ENCODE measurements at places on chromosomes 6 and 20.
A peak's percentile ranks its signal among the peaks of the same experiment; 100 is the strongest.

DNA sequence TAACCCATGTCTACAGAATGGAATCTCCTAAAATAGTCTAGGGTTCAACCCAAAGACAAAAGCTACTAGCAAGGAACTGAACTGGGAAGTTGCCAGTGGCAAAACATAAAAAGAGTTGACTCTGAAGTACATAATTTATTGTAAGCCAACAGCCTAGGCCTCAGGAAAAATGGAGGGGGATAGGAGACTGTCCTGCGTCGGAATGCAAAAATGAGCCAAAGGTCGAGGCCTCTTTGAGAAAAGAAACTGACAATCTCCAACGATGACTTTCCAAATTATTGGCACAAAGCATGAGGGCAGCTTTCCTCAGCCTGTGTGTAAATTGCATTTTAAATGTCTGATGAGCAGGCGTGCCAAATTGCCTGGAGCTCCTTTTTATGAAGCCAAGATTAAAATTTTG, 2.1 kb downstream of the COL12A1 start:
- no peak for DNase-seq

GRCh38 chr20:47950913-47951283, 165.6 kb upstream of the SULF2 start:
- no peak for DNase-seq

DNA sequence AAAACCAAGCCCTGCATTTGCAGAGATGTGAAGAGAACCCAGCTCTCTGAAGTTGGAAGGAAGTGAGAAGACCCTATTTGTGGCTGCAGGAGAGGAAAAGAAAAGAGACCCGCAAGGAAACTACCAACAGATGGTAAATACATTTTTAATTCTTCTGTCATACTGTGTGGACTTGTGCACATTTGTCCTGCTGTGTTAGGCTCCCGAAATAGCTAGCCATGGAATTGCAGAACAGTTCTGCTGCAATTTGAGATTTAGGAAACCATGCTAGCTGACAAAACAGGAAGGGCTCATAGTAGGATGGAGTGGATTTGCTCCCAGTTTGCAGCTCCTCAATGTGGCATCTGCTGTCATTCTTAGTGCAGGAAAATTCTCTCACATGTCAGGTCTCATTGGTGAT, 12.1 kb upstream of the ATXN1 start:
- DNase-seq: no peak

GRCh38 chr6:5592886-5593519, 331.7 kb downstream of the FARS2 start:
- DNase-seq: no peak

GRCh38 chr6:21393441-21394165, 199.9 kb upstream of the SOX4 start:
- DNase-seq: no peak

- DNase-seq: no peak
These were observed 75.2 kb upstream of the MYL9 start for GRCh38 chr20:36466089-36466488.

DNA sequence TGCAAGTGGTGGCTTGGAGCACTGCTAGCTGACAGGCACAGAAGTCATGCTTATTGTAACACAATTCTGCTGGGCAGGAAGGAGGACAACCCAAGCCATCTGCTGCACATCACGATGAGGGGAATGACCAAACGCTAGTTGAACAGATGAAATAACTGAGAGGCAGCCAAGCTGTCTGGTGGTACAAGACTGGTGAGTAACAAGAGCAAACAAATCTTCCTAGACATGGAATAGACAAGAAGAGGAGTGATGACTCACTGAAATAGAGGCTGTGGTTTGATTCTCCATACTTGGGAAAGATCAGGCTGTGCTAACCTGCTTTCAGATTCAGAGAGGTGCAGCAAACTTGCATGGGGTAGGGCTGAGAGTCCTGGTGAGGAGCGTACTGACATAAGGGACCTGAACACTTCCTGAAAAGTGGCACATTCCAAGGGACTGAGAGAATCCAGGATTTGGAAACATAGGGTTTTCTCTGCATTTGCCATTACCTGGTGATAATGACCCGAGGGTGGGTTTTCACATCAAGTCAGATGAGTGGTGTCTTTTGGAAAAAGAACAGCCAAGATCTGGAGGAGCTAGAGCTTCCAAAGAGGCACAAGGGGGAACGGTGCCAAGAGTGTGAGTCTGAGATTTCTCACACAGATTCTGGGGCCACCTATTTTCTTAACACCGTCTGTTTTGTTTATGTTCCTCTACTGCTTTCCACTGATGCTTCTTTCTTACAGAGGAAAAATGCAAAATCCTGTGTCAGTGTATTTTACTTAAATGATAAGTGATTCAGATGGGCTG, 60.0 kb downstream of the PRL start:
- DNase-seq: peak; percentile 99

GRCh38 chr20:43458422-43458924, 777 bp downstream of the SRSF6 start:
- no peak for DNase-seq

DNA sequence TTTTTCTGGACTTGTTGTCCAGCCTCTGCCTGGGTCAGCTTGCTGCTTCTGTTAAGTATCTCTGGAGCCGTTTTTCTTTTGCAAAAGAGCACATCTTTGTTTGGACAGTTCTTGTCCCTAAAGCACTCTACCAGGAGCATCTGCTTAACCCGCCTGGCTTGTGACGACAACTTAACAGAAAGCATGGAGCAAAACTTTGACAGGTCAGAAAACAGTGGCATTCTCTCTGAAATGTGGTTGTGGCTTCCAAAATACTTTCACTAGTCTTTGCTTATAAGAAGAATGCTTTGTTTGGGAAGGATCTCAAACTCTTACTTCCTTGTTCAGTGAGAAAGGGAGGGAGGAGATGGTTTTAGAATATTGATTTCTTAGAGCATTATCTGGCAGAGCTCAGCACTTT, 47.6 kb downstream of the CD109 start:
- DNase-seq: no peak

GRCh38 chr6:114419175-114419574, 76.4 kb upstream of the HS3ST5 start:
- no peak for DNase-seq

DNA sequence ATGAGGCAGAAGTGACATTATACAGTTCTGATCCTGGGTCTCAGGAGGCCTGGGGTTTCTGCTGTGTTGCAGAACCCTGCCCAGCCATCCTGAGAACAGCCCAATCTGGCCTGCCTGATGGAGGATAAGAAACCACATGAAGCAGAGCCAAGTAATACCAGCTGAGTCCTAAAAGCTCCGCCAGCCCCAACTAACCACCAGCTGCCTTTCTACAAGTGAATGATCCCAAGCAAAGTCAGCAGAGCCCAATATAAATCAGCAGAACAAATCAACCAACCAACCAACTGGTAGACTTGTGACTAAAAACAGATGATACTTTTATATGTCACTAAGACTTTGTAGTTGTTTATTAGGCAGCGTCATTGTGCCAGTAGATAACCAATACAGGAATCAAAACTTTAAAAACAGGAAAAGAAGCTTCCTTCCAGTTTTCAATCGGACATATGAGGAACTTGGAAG, 52.1 kb downstream of the SNX5 start:
- DNase-seq: no peak

GRCh38 chr6:71190809-71191208, 97.8 kb upstream of the OGFRL1 start:
- no peak for DNase-seq

DNA sequence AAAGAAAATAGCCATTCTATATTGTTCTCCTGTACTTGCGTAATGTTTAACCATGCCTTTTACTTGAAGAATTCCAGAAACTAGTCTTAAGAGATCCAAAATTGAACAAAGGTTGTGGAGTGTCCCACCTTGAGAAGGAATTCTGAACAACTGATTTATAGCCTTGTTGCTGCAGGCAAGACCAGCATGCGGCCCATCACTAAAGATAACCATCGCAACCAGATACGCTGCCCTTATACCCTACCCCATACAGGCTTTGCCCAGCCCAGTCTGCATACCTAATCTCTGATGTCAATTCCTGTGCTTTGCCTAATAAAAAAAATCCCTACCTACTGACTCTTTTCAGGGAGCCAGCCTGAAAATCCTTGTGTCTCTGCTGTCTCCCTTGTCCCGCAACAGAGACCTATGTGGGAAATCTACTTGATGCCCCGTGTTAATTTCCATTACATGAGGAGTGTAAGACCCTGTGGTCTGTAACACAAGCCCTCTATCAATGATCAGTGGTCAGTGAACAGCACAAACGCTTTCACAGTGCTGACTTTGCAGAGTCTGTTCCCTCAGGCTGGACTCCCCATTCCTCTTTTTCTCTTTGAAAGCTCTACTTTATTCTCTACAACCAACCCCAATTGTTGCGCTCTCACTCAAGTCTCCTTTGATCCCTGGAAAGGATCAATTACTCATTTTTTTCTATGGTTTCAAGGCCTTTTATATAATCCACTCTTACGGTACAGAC, 125.7 kb upstream of the BTBD3 start:
- peak; percentile 97 for DNase-seq

DNA sequence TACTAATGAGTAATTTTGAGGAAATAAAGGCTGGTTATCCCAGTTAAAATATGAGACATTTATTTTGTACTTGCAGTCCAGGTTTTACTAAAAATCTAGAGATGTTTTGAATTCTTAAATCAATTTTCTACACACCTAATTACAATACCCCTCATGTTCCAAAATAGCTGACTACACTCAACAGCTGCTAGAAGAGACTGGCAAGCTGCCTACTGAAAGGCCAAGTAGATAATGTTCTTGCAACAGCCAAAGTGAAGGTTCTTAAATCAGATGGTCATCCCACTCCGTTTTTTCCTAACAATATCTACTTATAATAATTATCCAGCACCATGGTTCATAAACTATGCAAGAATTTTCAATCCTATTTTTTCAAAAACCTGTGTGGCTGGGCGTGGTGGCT, 69.0 kb downstream of the DTNBP1 start:
- DNase-seq: no peak

GRCh38 chr6:8108759-8109539, 6.6 kb upstream of the EEF1E1 start:
- DNase-seq: no peak

DNA sequence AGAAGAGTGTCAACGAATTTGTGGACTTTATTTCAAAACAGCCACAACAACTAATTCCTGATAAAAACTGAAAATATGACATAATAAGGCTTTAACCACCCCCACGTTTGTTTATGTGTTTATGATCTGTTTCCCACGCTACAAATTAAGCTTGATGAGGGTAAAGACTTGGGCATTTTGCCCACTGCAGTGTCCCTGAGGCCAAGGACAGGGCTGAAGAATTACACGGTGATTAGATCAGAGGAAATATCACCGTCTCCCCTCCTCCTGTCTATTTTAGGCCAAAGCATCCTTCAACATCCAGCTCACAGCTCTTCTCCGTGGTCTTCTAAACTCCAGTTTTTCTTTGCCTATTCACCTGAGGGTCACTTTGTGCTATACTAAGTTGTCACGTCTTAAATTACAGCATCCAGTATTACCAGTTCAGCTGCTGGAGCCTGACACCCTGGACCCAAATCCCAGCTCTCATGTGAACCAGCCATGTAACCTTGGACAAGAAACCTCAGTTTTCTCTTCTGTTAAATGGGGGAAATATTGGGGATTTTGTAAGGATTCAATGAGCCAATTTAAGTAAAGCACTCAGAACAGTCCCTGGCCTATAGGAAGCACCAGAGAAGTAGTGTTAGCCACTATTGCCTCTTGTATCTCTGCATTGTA, 15.2 kb upstream of the ARFGEF2 start:
- DNase-seq: no peak

- no peak for DNase-seq
These were observed 211.9 kb downstream of the GMPR start for GRCh38 chr6:16450285-16450684.

DNA sequence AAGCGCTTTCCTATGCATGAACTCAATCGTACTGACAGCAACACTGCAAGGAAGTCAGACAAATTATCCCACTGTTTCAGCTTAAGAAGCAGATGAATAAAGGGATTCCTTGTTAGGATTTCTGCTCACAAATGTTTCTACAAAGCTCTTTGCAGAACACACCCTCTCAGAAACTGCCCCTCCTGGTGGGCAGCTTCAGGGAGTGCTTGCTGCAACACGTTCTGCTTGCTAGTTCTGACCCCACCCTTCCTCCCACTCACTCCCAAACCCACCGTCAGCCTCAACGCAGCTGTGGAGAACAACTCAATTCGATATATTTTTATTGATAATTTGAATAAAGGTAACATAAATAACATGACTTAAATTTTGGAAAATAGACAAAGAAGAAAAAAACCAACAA, 250.8 kb upstream of the PRDM1 start:
- DNase-seq: peak; percentile 46

GRCh38 chr6:168133168-168133561, 54.2 kb upstream of the FRMD1 start:
- no peak for DNase-seq

DNA sequence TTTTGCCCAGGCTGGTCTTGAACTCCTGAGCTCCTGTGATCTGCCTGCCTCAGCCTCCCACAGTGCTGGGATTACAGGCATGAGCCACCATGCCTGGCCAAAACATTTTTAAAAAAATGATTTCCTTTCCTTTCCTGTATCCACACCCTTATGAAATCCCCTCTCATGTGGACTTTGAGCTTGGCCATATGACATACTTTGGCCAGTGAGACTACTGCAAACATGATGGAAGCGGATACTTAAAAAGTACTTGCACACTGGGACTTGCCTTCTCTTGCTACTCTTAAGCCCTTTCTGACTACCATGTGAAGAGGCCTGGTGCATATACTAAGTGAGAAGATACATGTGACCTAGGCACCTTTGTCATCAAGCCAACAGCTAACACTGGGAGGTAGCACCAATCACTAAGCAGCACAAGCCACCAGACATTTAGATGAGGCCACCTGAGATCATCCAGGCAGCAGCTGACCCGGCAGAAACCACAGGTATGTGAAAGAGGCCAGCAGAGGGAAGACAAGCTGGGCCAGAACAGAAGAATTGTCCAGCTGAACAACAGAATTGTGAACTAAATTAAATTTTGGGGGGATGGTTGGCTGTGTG, 78.5 kb upstream of the HDAC2 start:
- DNase-seq: peak; percentile 6

- DNase-seq: no peak
These were observed 46.4 kb downstream of the CLVS2 start for GRCh38 chr6:123042401-123042800.

DNA sequence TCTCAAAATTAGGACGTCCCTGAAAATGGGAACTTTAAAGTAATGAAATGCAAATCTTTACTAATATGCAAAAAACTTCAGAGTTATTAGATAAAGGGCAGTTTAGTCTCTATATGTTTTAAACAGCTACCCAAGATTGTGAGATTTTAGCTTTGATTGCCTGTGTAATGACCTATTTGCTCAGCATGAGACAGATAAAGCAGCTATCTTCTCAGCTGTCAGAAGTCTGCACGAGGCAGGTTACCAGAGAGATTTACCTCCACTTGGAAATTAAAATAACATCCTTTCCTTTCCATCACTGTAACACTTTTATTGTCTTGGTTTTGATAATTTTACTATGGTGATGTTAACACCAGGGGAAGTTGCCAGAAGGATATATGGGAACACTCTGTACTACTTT, 436.6 kb upstream of the OPRM1 start:
- no peak for DNase-seq

DNA sequence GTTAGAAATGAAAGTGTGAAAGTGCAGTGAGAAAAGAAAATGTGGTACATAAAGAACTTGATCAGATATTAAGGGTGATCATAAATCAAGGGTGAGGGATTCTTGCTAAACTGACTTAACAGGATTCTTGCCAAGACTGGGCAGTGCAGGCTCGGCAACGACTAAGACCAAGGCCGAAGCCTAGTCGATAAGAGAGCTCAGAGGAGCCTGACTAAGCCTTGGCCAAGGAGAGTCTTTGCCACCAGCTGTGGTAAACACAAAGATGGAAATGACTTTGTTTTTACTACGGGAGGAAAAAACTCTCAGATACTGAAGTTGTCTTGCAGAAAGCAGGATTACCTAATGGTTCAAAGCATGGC, 196.6 kb downstream of the LY86 start:
- DNase-seq: no peak
